ENCODE measurements at places on chromosomes 7 and 10.
A peak's percentile ranks its signal among the peaks of the same experiment; 100 is the strongest.

GRCh38 chr7:44150966-44151941 lies 10.1 kb upstream of the MYL7 start:
- no peak for DNase-seq

DNA sequence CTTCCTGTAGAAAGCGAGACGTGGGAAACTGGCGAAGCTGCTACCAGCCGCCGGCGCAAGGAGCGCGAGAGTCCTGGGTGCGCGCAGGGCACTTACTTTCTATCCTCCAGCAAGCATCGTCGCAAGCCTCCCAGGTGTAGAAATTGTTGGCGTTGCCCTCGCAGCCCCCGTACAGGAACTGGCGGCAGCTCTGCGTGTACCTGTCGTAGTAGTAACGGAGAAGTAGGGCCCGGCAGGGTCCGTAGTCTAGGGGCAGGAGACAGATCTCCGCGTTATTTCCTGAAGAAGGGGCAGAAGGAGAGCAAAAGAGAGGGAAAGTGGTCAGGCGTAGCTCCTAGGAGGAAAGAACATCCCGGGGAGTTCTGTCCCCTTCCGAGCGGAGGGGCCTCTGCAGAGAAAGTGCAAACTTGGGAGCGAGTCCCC lies 501 bp downstream of the TFPI2 start:
- DNase-seq, result peak; percentile 69

- no peak for DNase-seq
These were observed 52.9 kb upstream of the HBP1 start for GRCh38 chr7:107115762-107116540.

GRCh38 chr7:139108266-139109187 lies 993 bp downstream of the ZC3HAV1 start:
- peak; percentile 40 for DNase-seq

GRCh38 chr10:5806745-5807144 lies 6.5 kb downstream of the GDI2 start:
- no peak for DNase-seq

GRCh38 chr10:70662362-70663220 lies 9.7 kb upstream of the ADAMTS14 start:
- DNase-seq, result peak; percentile 52

DNA sequence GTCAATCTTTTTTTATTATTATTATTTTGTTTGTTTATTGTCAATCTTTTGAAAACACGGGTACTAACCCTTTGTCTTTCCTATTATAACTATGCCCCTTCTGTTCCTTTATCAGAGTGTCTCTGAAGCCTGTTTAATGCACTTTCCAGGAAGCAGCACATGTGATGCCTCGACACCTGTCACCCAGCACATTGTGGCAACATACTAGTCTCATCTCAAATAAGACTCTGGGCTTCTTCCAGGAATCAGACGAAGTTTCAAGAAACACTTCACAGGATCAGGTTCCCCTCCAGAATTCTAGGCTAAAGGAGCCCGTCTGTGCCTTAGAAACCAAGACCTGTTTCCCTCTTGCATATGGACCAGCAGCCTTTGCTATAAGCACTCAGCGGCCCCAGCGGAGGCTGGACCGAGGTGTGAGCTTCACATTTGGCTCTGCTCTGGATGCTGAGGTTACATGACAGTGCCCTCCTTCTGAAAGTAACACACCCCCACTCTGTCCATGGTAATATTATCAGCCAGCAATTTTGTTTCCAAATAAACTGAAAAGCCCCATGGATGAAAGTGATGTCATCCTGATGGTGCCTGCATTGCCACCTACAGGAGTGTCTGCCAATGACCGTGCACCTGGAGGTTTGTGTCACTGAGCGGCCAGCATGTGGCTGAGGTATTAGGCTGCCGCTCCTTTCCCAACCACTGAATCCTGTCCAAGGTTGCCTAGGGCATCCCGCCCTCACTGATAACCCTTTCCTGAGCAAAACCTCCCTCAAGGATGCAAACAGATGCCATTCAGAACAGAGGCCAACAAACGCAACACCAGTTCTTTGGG lies 38.1 kb downstream of the MKI67 start:
- DNase-seq, result no peak

GRCh38 chr7:123242467-123243092 lies 42.8 kb upstream of the SLC13A1 start:
- DNase-seq, result no peak

DNA sequence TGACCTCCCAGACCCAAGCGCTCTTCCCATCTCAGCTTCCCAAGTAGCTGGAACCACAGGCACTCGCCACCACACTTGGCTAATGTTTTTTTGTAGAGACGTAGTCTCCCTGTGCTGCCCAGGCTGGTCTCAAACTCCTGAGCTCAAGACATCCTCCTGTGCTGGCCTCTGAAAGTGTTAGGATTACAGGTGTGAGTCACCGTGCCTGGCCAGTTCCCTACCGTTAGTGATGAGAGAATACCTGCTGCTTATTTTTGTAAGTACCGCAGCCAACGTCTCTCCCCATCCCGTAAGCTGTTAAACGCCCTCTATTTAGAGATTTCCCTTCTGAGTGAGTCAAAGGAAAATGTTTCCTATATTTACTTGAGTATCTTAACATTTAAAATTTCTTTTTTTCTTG lies 38.5 kb upstream of the PDLIM1 start:
- no peak for DNase-seq

- DNase-seq, result peak; percentile 85
These were observed 1.6 kb downstream of the ZNF746 start for GRCh38 chr7:149495785-149496641.

Data from testis (tissue), 5 donors.